ENCODE measurements at places on chromosomes 7 and 10.

- no peak for DNase-seq
Measured at GRCh38 chr10:107230887-107231286, 66.4 kb upstream of the SORCS1 start.

- DNase-seq, result no peak
Measured at GRCh38 chr7:7688310-7688709, 30.1 kb downstream of the RPA3 start.

DNA sequence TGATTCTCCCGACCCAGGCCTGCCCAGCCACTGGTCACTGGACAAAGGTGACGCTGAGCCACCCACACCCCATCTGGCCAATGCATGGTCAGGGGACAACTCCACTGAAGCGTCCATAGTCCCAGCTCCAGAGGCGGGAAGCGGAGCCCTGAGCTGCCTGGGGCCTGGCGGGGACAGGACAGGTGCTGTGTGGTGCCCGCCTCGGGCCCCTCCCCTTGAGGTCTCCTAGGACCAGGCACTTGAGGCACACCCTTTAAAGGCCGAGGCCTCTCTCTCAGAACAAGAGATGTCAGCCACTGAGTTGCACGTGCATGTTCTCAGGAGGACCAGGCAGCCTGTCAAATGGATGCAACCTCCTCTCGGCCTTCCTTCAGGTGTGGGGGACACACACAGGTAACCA, 52.5 kb upstream of the PPP2R2D start:
- no peak for DNase-seq

DNA sequence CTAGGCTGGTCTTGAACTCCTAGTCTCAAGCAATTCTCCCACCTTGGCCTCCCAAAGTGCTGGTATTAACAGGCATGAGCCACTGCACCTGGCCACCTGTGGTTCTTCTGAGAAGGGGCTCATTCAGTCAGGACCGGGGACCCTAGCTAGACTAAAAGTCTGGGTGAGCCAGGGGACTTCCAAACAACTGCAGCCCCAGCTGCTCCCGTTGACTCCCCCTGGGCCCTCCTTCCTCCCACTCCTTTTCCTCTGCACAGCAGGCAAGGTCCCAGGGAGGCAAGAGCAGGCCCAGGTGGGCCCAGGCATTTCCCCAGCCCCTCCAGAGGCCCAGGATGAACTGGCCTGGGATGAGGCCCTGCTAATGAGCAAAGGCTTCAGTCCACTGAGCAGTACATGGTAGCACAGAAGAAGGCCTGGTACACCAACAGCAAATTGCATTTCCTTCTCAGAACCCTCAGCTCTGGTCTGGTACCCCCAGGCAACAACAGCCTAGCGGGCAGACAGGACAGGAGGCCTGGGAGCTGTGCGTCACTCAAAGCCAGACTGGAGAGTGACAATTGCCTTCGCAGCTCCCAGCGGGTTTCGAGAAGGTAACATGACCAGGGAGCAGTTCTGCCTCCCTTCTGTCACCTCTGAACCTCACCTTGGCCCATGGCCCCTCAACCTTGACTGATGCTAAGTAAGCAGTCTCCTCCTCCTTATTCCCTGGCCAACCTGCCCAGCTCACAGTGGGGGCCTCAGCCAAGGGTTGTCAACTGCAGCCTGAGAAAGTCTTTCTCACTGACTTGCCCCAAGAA, 30.7 kb upstream of the HSPA12A start:
- no peak for DNase-seq

DNA sequence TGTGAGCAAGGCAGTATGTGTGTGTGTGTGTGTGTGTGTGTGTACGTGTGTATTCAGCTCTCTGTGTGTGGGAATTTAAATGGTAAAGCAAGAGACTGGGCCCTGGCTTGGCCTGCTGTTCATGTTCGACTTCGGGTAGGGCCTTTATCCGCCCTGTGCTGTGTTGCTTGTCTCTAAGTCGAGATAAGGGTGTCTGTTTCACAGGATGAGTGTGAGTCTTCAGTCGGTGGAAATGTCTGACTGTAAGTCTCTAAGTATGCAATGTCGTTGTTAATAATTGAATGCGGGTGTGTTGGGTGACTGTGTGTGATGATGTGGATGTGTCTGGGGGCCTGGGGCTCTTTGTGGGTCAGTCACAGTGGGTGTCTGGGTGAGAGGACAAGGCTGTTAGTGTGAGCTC, 34.8 kb downstream of the HIF1AN start:
- no peak for DNase-seq

GRCh38 chr10:12733271-12733670, 268.2 kb downstream of the CCDC3 start:
- no peak for DNase-seq

GRCh38 chr10:48215486-48216203, 58.9 kb downstream of the FRMPD2 start:
- no peak for DNase-seq

GRCh38 chr10:123135415-123136141, at the start of gene HMX3:
TSS of gene HMX3 (plus strand) at chr10:123135970. CDS start at chr10:123136051, 81 bp downstream.
- DNase-seq, result no peak
